ENCODE measurements at places on chromosomes 2 and 18. TPM values are rescaled to one million over a fixed set of nuclear protein-coding genes. Genes with fewer than 3 reads are reported as not detected.

The TMEM163 gene
- total RNA-seq, result 27.7 TPM

The PPP1R1C gene
- total RNA-seq, result 13.8 TPM

DNA sequence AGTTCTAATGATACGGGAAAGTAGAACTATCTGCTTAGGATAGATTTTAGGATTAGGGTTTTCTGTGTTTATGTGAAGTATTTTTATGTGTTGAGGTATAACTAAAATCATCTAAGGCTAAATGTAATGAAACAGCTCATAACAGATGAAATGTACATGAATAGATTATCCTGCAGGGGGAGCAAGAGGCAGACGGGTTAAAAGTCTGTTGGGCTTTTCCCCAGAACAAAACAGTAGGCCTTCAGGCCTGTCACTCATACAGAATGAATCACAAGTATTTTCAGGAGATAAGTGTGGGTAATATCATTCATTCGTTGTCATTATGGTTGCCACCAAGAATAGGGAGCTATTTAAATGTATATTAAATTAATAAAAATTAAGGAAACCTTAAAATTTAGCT, 107.9 kb upstream of the IL1R2 start:
- no peak for DNase-seq

- DNase-seq, result no peak
Measured at GRCh38 chr18:22974707-22975106, 41.6 kb downstream of the RBBP8 start.

- no peak for DNase-seq
Measured at GRCh38 chr2:211860224-211860623, 678.4 kb downstream of the ERBB4 start.

DNA sequence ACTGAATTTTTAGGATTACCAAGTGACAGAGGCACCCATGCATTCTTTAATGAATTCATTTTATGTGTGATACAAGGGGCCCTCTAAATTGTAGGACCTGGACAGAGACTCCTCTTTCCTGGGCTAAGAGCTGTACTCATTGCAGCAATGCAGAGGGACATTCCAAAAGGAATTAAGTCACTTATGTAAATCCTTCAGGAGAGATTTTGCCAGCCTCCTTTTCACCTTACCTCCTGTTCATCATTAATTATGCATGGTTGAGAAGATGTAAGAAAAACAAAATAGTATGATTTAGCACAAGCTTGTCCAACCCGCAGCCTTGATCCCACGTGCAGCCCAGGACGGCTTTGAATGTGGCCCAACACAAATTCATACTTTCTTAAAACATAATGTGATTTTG, 84.5 kb upstream of the TANK start:
- DNase-seq, result no peak

DNA sequence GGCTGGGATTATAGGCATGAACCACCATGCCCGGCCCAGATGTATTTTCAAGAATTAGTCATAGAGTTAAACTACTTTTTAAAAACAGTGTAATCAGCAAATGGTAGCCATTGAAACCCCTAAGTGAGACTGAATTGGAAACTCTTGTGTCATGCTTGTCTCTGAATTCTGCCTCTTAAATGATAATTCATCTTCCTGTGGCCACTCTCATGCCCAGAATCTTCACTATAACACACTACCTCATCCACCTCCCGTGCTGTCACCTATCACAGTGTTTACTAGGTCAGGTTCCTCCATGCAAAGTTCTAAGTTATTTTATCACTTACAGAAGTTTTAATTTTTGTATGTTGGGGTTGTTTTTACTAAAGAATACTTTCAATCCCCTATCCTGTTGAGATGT, 197.5 kb downstream of the PHLPP1 start:
- no peak for DNase-seq
